Central memory CD4-positive, alpha-beta T cell (primary cell): ENCODE measurements at places on chromosomes 13 and 19.

DNA sequence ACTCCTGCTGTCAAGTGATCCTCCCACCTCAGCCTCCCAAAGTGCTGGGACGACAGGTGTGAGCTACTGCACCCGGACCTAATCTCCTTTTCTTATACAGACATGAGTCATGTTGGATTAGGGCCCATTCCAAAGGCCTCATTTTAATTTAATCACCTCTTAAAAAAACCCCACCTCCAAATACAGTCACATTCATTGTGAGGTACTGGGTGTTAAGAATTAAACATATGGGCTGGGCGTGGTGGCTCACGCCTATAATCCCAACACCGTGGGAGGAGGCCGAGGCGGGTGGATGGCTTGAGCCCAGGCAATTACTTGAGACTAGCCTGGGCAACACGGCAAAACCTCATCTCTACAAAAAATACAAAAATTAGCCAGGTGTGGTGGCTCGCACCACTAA is 46.6 kb downstream of the PIN1 start:
- DNase-seq, result no peak

DNA sequence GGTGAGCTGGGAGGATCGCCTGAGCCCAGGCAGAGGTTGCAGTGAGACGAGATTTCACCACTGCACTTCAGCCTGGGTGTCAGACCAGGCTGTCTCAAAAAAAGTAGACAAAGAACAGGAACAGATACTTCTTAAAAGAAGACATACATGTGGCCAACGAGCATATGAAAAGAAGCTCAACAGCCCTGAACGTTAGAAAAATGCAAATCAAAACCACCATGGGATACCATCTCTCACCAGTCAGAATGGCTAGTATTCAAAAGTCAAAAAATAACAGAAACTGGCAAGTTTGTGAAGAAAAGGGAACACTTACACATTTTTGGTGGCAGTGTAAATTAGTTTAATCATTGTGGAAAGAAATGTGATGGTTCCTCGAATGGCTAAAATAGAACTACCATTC is 3.0 kb upstream of the LGALS14 start:
- no peak for DNase-seq

DNA sequence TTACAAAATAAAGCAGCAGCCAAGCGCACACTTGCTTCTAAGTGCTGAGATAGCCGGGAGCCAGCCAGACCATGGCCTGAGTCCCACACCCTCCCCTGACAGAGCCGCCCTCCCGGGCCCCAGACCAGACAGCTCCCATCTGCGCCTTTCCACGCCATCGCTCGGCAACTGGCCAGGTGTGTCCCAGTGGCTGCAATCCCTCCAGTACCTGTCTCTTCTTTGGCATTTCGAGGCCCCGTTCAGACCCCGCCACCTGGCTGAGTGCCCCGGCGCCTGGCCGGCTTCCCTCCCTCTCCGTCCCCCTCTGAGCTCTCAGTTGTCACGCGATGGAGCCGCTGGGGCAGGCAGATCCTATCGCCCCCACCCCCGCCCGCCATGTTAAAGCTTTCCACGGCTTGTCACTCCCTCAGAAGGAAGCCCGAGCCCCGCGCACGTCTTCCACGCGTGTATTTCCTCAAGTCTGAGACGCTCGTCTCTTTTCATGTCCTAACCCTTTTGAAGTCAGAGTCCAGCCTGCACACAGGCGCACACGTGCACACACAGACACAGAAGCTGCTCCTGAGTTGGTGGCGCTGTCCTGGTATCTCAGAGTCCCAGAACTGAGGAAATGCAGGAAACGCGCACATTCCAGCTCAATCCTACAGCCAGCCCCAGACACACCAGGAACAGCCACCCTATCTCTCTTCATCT is 7.9 kb downstream of the MLLT1 start:
- no peak for DNase-seq

DNA sequence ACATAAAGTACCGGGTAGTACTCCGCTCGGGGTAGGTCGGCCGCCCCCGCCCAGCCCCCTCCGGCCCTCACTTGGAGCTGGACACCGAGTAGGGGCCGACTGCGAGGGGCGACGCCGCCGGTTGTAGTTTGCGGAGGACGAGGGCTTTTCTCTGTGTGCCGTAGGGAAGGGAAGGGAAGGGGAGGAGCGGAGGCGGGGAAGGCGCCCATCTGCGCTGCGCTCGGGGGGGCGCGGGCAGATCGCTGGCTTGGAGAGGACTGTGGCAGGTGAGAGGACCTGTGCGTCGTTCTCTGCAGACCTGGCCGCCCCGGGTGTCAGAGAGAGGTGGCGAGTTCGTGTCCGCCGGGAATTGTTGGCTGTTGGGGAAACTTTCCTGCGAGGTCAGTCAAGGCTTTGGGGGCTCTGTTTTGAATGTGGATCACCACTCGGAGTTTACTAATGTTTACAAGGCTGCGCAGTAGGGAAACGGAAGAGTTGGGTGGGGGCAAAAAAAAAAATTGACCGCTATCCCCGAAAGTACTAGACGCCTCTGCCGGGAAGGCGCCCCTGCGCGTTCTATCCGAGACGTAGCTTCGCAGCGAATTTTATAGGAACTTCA is 1.4 kb downstream of the ING1 start:
- DNase-seq, result peak; percentile 58

GRCh38 chr13:97068151-97068550 is 73.9 kb upstream of the OXGR1 start:
- DNase-seq, result no peak

DNA sequence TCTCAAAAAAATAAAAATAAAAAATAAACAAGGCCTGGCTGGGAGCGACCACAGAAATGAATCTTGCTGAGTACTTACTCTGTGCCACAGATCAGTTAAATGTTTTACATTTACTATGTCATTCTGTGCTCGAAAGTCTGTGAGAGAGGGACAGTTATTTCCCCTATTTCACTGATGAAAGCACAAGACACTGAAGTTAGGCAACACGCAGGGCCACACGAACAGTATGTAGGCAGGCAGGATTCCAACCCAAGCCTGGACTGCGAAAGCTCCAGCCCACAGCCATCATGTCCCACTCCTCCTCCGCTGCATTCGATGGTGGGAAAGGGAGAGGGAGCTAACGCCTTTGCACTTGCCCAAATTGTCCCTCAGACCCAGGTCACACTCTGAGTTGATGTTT is 34.2 kb downstream of the RUBCNL start:
- DNase-seq, result no peak

DNA sequence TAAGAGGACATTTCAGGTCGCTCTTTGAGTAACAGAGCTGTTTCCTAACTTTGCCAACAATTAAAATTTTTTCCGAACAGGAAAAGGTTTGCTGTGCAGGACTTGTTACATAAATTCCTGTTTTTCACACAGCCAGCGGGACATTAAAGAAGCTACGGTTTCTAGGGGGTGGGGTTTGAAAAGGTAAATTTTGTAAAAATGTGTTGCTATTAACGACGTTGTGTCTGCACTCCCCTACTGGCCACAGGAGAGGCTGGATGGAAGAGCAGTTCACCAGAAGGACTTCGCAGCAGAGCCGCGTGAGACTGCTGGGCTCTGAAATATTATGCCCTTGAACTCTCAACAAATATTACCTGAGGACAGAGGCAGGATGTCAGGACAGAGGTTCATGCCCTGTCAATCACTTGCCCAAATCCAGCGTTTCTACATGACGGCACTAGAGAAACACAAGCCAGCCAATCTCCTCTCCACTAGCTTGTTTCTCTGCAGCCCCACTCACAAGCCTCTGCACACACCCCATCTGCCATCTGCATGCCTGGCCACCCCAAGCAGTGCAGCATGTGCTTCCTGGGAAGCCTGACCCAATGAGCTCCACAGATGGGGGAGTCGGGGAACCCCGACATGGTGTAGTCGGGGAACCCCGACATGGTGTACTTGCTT is 102.0 kb downstream of the FOXO1 start:
- no peak for DNase-seq

GRCh38 chr19:19860756-19861390 is 4.8 kb upstream of the ZNF253 start:
- peak; percentile 45 for DNase-seq

DNA sequence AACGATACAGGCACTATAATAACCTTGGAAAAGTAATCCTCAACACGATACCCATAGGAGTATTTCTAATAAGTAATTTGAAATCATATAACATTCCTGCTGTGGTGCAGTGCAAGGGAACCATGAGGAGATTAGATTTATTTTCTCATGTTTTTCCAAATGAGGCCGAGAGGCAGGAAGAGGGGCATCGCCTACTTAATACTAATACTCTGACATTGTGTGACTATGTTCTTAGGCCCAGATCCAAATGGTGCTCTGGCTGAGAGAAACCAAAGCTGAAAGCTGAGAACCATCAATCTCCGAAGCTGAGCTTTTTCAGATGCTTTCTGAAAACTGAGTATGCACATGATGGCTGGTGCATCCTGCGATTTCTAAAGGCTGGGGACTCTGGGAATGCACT is 248.0 kb upstream of the MAB21L1 start:
- DNase-seq, result no peak

- no peak for DNase-seq
Measured at GRCh38 chr13:27242702-27243101, 8.7 kb upstream of the RPL21 start.

DNA sequence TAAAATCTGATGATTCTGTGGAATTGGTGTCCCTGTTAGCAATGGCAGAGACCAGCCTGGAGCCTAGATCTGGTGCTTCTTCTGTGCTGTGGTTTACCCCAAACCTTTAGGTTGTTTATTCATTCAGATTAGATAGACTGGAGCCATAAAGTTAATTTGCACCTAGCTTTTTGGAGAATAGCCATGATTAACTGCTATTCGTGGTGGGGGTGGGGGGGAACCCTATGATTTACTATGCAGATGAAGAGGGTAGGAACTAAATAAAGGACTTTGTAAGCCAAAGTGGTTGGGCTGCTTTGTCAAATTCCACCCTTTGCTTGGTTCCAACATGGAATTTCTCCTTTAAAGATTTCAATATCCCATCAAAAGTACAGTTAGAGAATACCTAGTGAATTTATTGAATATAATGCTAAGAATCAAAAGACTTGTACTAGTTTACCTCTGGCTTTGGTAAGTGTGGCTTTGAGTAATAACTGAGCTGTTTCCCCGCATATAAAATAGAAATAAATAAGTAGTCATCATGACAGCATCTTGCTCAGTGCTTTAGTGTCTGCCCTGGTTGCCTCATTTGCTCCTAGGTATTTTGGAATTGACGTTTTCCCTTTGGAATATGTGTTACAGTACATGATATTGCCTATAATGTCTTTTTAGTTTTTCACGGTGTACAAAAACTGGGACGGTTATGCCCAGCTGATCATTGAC is 27.6 kb downstream of the SKA3 start:
- no peak for DNase-seq

GRCh38 chr19:1613808-1614570 is 8.7 kb upstream of the UQCR11 start:
- no peak for DNase-seq

DNA sequence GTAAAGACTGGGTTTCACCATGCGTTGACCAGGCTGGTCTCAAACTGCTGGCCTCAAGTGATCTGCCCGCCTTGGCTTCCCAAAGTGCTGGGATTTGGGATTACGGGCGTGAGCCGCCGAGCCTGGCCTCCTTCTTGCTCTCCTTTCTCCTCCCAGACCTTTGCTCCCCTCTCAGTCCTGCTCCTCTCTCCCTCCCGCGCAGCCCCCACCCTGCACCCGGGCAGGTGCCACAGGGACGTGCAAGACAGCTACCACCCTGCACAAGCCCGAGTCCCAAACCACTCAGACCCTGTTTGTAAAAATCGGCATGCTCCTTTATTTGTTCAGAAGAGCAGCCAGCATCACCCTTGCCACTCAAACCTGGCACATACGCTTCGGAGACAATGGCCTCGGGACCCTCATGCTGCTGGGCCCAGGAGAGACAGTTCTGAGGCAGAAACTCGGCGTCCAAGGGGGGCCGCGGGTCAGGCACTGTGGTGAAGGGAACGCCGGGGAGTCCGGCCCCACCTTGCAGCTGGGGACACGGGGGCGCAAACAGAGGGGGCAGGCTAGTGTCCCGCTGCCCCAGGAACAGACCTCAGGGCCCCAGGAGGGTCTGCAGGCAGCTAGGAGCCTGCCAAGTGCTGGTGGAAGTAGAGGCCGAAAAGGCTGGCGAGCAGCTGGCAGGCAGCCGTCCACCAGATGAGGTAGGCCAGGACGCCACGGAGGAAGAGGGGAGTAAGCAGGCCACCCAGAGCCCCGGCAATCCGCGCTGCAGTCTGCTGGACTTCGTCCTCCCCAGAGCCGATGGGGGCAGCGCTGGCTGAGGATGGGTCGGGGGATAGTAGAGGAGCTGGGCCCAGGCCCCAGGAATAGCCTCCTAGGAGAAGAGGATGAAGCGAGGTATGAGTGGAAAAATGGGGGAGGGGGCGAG is 18.7 kb downstream of the TMEM161A start:
- DNase-seq, result no peak

GRCh38 chr13:73372666-73373627 is 314.1 kb downstream of the KLF5 start:
- no peak for DNase-seq

DNA sequence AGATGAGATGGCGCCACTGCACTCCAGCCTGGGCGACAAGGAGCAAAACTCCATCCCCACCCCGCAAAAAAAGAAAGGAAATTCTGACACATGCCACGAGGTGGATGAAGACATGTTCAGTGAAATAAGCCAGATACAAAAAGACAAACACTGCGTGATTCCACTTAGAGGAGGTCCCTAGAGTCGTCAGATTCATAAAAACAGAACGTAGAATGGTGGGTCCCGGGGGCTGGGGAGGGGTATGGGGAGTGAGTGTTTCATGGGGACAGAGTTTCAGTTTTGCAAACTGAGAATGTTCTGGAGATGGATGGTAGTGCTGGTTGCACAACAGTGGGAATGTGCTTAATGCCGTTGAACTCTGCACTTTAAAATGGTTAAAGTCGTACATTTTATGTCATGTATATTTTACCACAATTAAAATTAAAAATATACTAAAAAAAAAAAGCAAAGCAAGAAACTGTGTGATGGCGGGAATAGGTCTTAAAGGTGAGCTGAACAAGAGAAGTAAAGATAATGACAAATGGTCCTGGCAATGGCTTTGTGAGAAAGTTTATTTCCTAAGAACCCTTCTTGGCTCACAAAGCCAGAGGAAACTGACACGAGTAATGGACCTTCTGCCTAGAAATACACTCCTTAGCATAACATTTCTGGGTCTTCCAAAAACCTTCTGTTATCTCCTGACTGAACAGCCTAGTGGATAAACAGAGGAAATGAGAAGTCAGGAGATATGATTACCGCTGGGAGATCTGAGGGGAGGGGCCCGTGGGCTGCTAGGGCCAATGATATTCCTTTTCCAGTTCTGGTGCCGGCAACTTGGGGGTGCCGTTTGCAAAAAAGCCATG is 4.2 kb upstream of the SPC24 start:
- no peak for DNase-seq

DNA sequence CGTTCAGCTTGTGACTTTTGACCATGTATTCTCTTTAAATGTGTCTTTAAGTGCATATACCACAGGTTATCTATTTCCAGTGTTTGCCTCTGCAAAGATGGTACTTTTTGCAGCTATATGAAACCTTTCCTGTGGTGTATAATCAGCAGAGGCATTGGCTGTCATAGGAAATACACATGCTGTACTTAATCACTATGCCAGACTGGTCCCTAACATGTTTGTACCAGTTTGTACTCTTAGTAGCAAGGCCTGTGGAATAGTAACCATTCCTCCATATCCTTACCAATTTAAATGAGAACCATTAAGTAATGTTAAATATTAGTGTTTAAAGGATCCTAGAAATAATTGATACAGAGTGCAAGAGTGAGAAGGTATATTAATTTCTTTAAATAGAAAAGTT is 69.8 kb downstream of the CDK8 start:
- DNase-seq, result no peak
